Stimulated activated naive CD8-positive, alpha-beta T cell treated with anti-CD3 and anti-CD28 coated beads, Interleukin-15, Interleukin-2, amounts not matched to agents 100 U/mL and 50 U/mL, for 24 hours (primary cell): ENCODE measurements at places on chromosomes 11 and 22.
A peak's percentile ranks its signal among the peaks of the same experiment; 100 is the strongest.

GRCh38 chr11:39220069-39220468, 2239.4 kb downstream of the LRRC4C start:
- no peak for DNase-seq

DNA sequence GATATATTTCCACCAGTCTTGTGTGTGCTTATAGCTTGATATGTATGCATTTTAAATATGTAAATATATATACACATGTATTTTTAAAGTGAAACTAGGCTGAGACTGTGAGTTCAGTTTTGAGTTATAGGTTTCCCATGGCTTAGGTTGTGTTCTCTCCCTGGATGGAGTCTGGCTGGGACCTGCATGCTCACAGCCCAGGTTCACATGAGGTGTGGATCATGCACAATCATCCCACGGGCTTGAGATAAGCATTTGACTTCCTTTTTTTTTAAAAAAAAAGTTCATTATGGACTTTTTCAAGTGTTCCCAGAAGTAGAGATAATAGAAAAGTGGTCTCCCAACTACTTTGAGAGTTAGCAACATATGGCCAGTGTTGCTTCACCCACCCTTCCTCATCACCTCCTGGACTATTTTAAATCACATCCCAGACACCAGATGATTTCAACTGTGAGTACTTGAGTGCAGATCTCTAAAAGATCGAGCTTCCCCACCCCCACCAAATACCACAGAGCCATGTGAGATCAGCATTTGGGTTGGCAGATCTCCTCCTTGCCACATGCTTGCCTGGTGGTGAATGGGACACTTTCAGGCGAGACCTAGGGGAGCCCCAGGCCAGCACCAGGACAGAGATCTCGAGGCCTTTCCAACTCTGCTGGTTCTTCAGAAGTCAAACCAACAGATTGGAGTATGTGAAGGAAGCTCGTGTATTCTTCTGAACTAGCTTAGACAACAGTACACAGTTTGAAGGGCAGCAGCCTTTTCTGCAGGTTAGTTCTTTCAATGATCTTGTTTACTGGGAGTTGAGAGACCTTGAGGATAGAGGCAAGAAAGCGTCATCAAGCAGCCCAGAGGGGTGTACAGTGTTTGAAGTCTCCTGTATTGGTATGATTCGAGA, 15.9 kb downstream of the MED15 start:
- DNase-seq, result peak; percentile 48

DNA sequence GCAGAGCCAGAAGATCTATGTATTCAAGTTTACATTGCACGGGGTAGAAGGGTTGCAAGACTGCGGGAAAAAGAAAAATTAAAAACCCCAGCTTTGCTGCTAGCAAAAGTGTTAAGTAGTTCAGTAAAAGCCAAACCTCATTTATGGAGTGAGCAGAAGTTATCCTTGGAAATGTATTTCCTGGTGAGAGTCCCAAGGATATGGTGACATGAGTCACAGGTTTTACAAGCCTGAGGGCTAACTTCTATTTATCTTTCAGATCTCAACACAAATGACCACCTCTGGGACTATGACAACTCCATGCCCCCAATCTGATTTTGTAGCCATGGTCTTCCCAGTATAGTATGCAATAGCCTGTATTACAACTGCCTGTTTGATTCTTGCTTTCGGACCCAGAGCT, 26.1 kb downstream of the ABTB2 start:
- no peak for DNase-seq

DNA sequence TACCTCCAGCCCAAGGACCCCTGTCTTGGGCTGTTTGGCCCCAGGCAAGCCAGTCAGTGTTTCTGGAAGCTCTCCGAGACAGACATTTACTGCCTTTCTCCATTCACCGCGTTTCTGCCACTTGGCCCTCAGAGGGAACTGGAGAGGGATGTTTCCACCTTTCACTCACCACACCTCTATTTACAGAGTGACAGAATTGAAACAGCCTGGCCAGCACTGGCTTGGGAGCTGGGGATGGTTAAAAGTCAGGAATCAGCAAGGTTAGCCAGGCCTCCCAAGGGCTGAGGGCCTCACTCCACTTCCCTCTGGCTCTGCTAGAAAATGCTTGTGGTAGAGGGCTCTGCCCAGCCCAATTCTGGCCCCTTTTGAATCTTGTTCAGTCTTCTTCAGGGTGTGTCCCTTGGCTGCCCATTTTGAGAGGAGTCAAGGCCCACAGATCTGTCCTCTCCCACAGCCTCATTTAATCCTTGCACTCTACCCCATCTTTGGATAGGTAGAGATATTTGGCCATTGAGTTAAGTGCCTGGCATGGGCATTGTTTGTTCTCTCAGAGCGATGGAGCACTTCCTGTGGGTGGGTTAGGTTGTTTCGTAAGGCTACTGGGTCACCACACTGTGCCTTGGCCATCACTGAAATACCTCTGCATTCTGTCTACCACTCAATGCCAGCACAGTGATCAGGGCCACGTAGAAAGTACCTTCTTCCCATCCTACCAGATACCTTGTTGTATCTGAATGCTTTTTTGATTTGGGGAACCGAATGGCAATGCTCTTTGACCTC, 119.2 kb downstream of the MICAL2 start:
- no peak for DNase-seq

GRCh38 chr11:8773916-8774539, 91.4 kb downstream of the RPL27A start:
- no peak for DNase-seq

DNA sequence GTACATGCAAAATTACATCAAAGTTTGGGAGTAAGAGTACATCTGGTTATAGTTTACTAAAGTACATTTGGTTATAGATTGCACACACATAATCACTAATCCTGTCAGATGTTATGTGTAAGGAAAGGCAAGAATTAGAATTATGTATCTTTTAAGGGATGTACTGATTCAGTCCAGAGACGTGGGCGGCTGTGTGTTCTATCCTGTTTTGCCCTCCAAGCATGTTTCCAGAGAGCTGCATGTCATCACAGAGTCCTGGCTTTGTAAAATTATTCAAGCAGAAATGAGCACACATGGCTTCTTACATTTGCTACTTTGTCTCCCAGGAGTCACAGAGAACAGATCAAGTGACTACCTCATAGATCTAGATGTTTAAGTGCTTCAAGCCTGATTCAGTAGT, 33.2 kb upstream of the CEP126 start:
- no peak for DNase-seq

- no peak for DNase-seq
Measured at GRCh38 chr11:60931917-60932316, 7.7 kb downstream of the TMEM132A start.

DNA sequence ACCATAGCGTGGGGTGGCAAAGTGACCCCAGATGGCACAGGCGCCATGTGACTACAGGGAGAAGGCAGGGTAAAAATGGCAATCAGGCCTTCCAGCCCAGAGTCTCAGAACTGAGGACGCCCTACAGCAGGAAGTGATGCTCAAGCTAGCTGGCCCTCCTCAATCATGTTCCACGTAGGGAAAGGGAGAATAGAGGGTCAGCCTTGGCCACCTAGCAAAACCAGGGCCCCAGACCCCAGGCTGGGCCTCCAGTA, 978 bp upstream of the ANKRD13D start:
- no peak for DNase-seq

GRCh38 chr11:67436459-67437081, 912 bp downstream of the PTPRCAP start:
- peak; percentile 87 for DNase-seq

GRCh38 chr11:70555078-70555477, 156.7 kb downstream of the CTTN start:
- no peak for DNase-seq

DNA sequence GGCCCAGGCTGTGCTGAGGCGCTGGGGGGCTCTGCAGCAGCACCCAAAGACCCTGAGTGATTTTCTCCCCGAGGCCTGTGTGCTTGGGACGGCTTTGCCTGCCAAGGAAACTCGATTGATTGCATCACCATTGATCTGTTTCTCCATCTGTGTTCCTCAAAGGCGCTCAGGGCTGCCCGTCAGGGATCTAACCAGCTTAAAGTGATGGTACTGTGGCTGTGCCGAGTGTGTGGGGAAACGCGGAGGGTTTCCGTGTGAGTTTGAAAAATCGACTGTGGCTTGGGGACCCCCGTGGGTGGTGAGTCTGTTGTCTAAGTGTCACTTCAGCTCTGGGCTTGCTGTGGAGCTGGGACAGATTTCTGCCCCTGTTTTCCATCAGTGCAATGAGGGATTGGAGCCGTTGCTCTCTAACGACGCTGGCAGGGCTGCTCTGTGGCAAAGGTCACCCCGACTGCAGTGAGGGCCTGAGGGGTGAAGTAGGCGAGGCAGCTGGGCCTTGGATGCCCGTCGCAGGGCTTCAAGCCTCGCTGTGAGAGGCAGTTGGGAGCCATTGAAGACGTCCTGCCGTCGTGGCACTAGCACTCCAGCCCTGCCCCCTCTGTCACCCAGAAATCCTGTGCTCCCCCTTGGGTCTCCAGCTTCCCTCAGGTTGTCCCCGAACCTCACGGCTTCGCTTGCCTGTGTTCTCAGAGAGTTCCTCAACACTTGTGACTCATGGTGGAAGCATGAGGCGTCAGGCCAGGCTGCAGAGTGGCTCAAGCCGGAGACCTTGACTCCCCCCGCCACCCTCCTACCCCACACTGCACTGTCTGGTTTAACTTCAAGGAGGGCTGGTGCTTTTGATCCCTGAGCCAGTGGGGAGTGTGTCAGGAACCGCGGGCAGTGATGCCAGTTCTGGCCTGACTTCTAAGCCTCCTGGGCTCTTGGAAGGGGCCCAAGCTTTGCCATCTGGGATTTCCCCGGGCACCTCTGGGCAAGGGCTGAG, 21.8 kb downstream of the CACNA1I start:
- DNase-seq, result no peak

- DNase-seq, result no peak
Measured at GRCh38 chr11:75199412-75199955, 41.1 kb upstream of the TPBGL start.

- no peak for DNase-seq
Measured at GRCh38 chr22:20577045-20577444, 69.6 kb downstream of the MED15 start.

- DNase-seq, result peak; percentile 68
Measured at GRCh38 chr11:441418-442274, at the start of gene ANO9. Gene ANO9 (minus strand): TSS chr11:442011. CDS start chr11:441926, 85 bp downstream.

- DNase-seq, result no peak
Measured at GRCh38 chr11:27281740-27282590, 81.0 kb downstream of the CCDC34 start.

- no peak for DNase-seq
Measured at GRCh38 chr22:49602481-49602880, 225.2 kb downstream of the BRD1 start.

DNA sequence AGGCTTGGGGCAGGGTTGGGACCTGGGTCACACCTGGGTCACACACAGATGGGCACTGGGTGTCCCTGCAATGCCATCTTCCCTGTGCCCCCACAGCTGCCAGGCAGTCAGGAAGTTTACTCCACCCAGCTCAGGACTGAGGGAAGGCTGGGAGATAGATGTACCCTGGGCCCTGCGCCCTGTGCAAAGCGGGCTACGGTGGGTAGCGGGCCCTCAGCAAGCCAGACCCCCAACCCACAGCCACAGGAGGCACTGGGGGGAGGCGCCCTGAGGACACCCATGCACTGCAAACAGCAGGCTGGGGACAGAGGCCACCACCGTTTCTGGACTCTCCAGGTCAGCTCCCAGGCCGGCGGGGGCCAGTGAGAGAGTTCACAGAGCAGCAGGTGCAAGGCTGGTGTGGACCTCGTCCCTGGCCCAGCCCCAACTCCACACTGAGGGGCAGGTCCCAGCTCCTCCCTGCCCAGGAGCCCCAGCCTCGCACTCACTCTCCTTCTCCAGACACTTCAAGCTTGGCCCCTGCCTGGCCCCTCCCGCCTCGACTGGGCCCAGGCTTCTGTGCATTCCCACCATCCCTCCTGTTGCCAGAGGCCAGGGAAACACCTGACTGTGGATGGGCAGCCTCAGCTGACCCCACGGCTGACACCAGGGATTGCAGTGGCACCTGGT, 4.9 kb downstream of the DUSP8 start:
- DNase-seq, result no peak

DNA sequence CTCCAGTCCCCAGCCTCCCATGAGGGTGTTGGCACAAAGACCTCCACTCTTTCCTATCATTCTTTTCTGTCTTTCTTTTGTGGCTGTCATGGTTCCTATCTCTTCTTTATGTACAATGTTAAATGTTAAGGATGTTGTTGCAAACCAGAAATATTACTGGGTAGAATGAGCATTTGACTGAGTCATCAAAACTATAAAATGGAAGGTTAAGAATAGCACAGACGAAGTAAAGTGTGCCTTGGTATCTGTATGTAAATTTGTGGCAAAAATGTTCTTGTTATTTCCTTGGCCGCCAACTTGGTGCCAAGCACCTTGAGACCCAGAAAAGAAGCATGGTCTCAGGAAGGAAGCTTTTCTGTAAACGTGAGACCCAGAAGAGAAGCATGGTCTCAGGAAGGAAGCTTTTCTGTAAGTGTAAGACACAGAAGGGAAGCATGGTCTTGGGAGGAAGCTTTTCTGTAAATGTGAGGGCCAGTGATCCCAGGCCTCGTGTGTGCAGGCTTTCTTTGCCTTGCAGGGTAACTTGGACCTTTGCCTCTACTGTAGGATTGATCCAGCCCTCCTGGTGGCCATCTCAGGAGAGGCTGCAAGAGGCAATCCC, 6.7 kb upstream of the PKP3 start:
- DNase-seq, result no peak

- DNase-seq, result no peak
Measured at GRCh38 chr11:100632941-100633452, 54.1 kb upstream of the ARHGAP42 start.

GRCh38 chr11:110121204-110121603, 28.0 kb downstream of the ZC3H12C start:
- no peak for DNase-seq
